ENCODE measurements at places on chromosomes 7 and 10.
A peak's percentile ranks its signal among the peaks of the same experiment; 100 is the strongest.

GRCh38 chr7:93245525-93246432, 13.6 kb downstream of the VPS50 start:
- no peak for DNase-seq
- H3K4me1 ChIP-seq = no peaks in the 10 kb centered on the region
- no peak overlapping the region for H3K4me3 ChIP-seq
- no peaks in the 10 kb centered on the region for H3K27me3 ChIP-seq
- H3K27ac ChIP-seq = no peak overlapping the region

GRCh38 chr10:85145966-85146365, 817.6 kb downstream of the CCSER2 start:
- no peak for DNase-seq
- peaks cover 6% of the 10 kb centered on the region for H3K27me3 ChIP-seq
- H3K27ac ChIP-seq = peak overlapping the region; percentile 53
- H3K36me3 ChIP-seq = peaks cover 12% of the 10 kb centered on the region

GRCh38 chr10:106980495-106981451, 183.7 kb downstream of the SORCS1 start:
- H3K27ac ChIP-seq = no peak overlapping the region
- H3K4me3 ChIP-seq = no peak overlapping the region
- H3K27me3 ChIP-seq = no peaks in the 10 kb centered on the region
- H3K36me3 ChIP-seq = no peaks in the 10 kb centered on the region
- DNase-seq = no peak

DNA sequence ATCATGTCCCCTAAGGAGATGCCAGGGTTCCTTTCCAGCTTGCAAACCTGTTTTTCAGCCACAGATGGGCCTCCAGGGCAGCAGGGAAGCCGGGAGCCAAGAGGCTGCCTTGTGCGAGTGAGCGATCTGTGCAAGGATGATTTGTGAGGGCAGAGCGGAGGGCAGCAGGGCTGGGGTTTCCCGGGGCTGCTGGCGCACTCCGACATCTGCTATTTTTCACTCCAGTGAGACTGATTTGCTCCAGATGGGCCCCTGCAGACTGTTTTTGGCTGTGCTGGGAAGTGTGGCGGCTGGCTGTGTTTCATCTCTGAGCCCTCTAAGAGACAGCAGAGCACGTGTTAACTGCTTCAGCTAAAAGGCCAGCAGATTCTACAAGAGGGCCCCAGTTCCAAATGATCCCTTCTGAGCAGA, 466.2 kb downstream of the TYW1 start:
- H3K27ac ChIP-seq = peak overlapping the region; percentile 76
- H3K4me3 ChIP-seq = peak overlapping the region; percentile 11
- peaks cover 42% of the 10 kb centered on the region for H3K4me1 ChIP-seq
- H3K36me3 ChIP-seq = peaks cover 22% of the 10 kb centered on the region
- DNase-seq = peak; percentile 74

- H3K4me3 ChIP-seq = no peak overlapping the region
- H3K4me1 ChIP-seq = peaks cover 23% of the 10 kb centered on the region
- peaks cover 37% of the 10 kb centered on the region for H3K36me3 ChIP-seq
- H3K27me3 ChIP-seq = no peaks in the 10 kb centered on the region
Observed at GRCh38 chr10:69401416-69401815, 15.3 kb downstream of the TACR2 start.

GRCh38 chr10:14727924-14728323, 46.8 kb downstream of the FAM107B start:
- no peaks in the 10 kb centered on the region for H3K36me3 ChIP-seq
- H3K27me3 ChIP-seq = peaks cover 20% of the 10 kb centered on the region
- no peak for DNase-seq
- no peak overlapping the region for H3K4me3 ChIP-seq
- H3K4me1 ChIP-seq = no peaks in the 10 kb centered on the region
